SHP77 (cell line): ENCODE measurements at places on chromosomes 6 and 20.

GRCh38 chr6:402901-403658 is 11.5 kb downstream of the IRF4 start:
- no peak for DNase-seq

GRCh38 chr6:130697995-130698535 is 129.1 kb upstream of the SMLR1 start:
- peak; percentile 39 for DNase-seq

- DNase-seq, result peak; percentile 8
These were observed 208.8 kb downstream of the ARHGAP18 start for GRCh38 chr6:129500958-129501739.

DNA sequence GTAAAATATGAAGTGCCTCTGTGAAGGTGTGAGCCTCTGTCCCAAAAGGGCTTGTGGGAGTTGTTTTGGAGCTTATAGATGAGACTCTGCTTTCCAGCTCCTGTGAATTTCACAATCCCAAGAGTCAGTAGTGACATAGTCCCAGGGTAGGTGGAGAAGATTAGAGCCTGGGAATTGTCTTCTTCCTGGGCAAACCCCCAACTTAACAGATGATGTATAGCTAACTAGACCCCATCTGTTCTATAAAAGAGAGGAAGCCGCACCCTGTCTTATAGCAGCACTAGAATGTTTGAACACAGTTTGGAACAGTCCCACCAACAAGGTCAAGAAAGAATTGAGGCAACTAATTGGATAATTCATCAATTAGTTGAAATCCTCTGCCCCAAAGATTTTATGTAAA is 294.7 kb downstream of the ZNF217 start:
- DNase-seq, result no peak

GRCh38 chr6:215335-216034 is 76.8 kb upstream of the DUSP22 start:
- DNase-seq, result no peak

DNA sequence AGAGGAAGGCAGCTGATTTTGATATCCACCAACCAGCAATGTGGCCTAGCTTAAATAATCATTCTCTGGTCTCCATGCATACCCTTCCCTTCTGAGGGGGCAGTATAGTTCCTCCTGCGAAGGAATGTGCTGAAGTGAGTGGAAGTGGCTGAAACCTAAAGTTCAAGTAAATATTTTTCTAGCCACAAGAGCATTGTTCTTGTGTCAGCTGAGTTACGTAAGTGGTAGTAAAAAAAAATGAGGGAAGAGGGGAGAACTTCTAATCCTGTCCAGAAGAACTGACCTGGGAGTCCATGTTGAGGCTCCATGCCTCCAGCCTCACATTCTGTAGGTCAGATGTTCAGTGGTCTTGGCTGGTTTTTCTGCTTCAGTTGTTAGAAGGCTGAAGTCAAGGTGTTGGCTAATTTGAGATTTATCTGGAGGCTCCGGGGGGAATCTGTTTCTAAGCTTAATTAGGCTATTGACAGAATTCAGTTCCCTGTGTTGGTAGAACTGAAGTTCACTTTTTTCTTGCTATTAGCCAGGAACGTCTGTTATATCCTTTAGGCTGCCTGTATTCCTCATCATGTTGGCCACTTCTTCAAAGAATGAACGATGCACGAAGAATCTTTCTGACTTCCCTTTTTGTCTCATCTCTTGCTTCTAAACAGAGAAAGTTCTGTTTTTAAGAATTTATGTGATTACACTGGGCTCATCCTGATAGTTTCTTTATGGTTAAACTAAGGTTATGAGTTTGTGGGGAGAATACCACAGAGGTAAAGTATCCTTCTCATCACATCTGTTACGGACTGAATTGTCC is 207.1 kb upstream of the PRSS16 start:
- DNase-seq, result no peak

GRCh38 chr6:14804785-14805210 is 441.1 kb upstream of the JARID2 start:
- peak; percentile 6 for DNase-seq

DNA sequence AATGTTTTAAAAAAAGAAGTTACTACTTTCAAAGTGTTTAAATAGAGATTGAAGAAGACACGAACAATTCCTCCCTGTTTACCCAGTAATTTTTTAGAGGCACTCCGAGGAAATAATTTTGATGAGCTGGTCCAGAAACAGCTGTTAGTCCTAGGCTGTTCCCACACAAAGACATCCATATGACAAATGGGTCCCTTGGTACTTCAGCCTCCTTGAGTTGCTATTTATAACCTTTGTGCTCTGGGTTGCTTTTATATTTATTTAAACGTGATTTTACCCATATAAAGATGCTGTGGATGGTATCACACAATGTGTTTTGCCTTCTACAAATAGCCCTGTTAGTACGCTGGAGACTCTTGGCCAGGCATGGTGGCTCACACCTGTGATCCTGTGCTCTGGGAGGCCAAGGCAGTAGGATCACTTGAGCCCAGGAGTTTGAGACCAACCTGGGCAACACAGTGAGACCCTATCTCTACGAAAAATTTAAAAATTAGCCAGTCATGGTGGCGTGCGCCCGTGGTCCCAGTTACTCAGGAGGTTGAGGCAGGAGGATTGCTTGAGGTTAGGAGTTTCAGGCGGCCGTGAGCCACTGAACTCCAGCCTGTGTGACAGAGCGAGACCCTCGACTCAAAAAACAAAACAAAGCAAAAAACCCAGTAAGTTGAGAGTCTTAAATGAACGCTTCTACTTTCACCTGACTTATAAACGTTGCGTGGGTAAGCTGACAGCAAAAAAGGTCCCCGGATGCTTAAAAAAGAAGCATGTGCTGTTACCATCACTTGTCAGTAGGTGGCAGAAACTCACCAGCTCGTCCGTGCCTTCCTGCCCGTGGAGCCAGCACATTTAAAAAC is 56.9 kb upstream of the ARMH2 start:
- peak; percentile 73 for DNase-seq

GRCh38 chr20:47802226-47802920 is 17.1 kb upstream of the SULF2 start:
- DNase-seq, result no peak
